ENCODE measurements at places on chromosomes 2 and 18. TPM values are rescaled to one million over a fixed set of nuclear protein-coding genes. Genes with fewer than 3 reads are reported as not detected.

DNA sequence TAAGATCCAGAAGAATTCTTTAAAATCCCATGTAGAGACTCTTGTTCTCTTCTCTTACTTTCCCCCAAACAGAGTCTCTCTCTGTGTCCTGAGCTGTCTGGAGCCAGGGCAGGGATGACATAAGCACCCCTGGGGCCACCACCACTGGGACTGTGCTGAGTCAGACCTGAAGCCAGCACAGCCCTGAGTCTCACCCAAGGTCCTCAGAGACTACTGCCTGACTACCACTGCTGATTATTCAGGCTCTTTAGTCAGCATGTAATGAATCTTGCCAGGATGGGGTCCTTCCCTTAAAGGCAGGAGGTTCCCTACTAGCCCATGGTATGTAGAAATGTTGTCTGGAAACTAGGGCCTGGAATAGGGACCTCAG, 34.9 kb upstream of the DYNC1I2 start:
- no peak for DNase-seq

DNA sequence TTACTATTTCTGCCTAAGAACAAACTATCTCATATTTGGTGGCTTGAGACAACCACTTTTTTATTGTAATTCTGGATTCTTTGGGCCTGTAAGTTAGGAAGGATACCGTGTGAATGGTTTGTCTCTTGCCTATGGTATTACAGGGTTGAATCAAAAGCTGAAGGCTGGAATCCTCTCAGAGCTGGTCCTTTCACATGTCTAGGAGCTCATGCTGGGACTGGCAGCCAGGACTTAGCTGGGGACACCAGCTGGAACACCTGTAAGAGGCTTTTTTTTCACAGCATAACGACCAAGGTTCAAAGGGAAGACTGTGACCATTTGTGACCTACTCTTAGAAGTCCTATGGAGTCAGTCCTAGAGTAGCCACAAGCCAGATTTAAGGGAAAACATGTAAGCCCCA, 226.3 kb downstream of the ZNF804A start:
- no peak for DNase-seq

DNA sequence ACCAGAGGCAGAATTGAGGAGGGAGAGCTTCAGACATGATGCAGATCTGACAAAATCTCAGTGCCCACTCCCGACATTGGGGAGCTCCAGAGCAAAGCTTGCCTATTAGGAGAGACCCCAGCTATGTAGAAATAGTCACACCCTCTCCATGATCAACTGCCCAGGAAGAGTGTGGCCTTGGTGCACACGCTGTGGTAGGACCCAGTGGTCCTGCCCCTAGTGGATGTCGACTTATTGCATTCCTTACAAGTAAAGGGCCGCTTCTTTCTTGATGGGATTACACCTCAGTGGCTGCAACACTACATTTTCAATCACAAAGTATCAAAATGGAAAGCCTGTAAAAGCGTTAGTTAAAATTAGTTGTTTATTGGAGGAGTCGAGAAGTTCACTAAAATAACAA, 64.2 kb downstream of the VRK2 start:
- DNase-seq = no peak

DNA sequence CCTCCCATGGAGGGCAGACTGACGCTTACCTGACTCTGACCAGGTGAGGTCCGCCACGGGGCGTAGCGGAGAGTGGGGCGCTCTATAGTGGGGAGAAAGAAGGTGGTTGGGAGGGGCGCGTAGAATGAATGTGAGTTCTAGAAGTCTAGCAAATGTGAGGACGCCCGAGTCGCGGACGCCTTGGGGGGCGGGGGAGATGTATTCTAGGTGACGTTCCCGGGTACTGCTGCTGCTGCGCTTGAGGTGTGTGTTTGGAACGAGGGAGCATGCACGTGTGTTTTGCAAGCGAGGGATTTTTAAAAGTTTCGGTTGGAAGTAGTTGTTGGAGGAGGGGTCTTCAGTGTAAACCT, 758 bp downstream of the RIF1 start:
- no peak for DNase-seq

GRCh38 chr2:66962716-66963115, 434.4 kb upstream of the ETAA1 start:
- DNase-seq = no peak

- no peak for DNase-seq
Measured at GRCh38 chr18:62312851-62313250, 12.3 kb upstream of the TNFRSF11A start.

DNA sequence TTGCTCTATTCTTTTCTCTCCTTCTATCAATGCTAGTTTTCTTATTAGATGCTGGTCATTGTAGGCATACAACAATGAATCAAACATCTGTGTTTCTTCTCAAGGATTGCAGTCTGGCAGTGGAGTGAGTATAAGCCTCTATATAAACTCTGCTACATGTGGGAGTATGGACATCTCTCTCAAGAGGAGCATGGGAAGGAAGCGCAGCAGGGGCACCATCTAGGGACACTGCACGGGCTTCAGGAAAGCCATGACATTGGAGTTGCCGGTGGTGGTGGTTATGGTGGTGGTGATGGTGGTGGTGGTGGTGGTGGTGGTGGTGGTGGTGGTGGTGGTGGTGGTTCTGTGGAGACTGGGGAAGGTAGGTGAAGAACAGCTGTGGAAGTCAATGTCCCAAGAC, 462.6 kb downstream of the RNF144A start:
- DNase-seq = no peak

- DNase-seq = no peak
Measured at GRCh38 chr2:150643114-150643725, 155.8 kb upstream of the RND3 start.

DNA sequence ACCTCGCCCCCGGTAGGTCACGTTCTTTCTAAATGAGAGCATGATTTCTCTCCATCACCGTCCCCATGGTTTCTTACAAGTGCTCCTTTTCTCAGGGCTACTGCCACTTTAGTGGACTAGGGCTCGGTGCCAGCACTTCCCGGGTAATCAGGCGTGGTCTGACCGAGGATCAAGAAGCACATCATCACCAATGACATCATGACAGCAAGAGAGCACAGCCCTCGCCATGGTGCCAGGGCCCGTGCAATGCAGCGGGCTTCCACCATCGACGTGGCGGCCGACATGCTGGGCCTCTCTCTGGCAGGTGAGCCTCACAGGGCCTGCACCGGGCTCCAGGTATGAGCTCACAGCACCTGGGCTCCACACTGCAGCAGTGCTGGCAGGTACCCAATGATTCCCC, 75.2 kb downstream of the INPP4A start:
- no peak for DNase-seq

DNA sequence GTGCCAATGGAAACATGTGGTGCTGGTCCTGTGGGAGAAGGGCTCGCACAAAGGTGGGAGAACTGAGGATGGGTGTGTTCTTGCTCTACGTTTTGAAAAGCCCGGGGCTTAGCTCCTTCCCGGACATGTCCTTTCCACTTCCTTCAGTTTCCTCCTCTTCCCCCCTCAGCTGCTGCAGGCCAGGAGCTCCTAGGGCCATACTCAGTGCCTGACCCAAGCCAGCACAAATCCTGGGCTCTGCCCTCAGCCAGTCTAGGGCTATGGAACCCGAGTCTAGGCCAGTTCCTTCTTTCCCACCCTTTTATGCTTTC, 1.4 kb upstream of the SIX2 start:
- DNase-seq = no peak

DNA sequence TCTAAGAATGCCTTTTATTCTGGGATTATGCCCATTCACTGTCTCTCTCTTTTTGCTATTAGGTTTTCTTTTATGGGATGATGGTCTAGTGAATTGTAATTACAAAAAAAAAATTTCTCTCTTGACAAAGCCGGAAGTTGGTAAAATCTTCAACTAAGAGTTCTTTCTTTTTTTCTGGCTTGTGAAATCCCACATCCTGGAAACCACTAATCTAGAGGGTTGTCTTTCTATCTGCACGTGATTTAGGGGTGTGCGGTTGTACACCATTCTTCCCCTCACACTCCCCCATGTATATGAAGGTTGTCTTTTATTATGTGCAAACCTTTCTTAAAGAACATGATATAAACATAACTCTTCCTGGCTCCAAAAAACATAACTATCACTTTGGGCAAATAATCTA, 52.0 kb downstream of the GATA6 start:
- no peak for DNase-seq

GRCh38 chr2:229931241-229931640, 8.9 kb downstream of the FBXO36 start:
- no peak for DNase-seq

- DNase-seq = peak; percentile 23
Measured at GRCh38 chr18:31555971-31556747, 35.5 kb upstream of the TTR start.

DNA sequence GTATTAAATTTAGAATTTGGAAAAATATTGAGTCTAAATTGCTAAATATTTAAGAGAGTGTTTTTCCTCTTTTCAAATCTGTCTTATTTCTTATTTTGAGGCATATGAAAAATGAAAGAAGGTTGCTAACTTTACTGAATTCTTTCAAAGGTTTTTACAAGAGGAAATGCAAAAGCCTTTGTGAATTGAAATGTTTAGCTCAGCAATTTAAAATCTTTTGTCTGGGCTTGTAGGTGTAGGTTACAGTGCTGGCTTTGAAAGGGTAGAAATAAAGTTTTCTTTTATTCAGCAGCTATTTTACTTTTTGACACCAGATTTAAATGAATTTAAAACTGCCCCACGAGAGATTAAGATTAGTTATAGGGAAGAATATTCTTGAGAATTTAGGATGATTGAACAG, 192.0 kb downstream of the CDH7 start:
- DNase-seq = no peak

- DNase-seq = no peak
Measured at GRCh38 chr2:98822301-98823164, 91.6 kb upstream of the MGAT4A start.

GRCh38 chr18:48908916-48909315, 41.8 kb downstream of the SMAD7 start:
- no peak for DNase-seq

- DNase-seq = no peak
Measured at GRCh38 chr2:147589127-147589526, 255.7 kb upstream of the ACVR2A start.

GRCh38 chr2:204885747-204886146, 340.5 kb downstream of the PARD3B start:
- DNase-seq = no peak

DNA sequence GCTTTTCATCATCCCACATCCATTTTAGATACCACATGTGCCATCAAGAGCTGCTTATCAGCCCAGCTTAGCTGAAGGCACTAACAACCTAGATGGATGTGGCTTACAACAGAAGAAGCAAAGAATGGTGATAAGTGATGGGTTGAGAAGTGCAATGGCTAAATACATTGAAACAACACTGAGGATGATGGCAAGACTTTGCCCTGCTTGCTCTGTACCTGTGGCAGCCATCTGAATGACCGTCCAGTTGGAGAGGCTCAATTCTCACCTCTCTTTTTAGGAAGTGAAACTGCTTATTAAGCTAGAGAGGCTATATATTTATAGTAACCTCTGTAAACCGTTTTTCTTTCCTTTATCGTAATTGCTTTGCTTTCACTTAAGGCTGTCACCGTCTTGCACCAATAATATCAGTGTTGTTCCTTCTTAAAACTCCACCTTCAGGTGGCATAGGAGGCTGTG, 5.7 kb downstream of the GPATCH11 start:
- no peak for DNase-seq

DNA sequence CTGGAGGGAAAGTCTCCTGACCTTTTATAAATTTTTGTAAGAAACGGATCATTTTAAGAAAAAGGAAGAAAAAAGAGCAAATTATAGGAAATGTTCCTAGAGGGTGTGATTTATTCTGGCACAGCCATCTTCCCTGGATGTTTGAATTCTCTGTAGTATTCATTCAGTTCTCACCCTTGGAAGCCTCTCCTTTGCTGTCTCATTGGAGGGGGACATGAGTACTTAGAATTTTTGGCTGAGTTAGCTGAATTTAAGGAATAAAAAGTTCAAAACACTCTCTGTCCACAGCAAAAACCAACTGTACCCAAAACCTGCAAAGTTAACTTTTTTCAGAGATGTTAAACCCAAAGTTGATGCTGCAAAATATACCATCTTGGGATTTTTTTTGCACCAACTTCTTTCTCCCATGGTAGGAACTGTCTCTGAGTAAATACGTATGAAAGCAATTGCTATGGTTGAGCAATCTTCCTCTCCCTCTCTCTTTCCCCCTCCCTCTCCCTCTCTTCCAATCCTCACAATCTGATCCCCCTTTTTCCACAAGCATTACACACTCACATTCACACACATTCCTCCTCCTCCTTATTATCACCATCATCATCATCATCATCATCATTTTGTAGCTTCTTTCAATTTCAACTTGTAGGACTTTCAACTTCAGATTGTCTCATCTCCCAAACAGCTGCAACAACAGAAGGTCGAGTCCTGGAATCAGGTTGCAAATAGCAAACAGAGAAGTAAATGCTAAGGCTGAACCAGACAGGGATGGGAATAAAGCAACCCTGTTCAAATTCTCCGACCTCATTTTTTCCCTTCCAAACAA, 183.7 kb downstream of the GFPT1 start:
- no peak for DNase-seq

The ALPP gene
- total RNA-seq = not detected

The DYNAP gene
- not detected for total RNA-seq

The IL36G gene
- not detected for total RNA-seq

The NTSR2 gene
- not detected for total RNA-seq

The ITGA6 gene
- total RNA-seq = 94.7 TPM

The BMPR2 gene
- total RNA-seq = 44.8 TPM
